ENCODE measurements at places on chromosomes 6 and 20.

- DNase-seq, result no peak
Measured at GRCh38 chr20:6053776-6054688, at the start of gene LRRN4. LRRN4 (minus strand) TSS chr20:6054060; CDS start chr20:6052799, 1,261 bp downstream.

- DNase-seq, result no peak
Measured at GRCh38 chr6:32436995-32437836, 2.5 kb upstream of the HLA-DRA start.

DNA sequence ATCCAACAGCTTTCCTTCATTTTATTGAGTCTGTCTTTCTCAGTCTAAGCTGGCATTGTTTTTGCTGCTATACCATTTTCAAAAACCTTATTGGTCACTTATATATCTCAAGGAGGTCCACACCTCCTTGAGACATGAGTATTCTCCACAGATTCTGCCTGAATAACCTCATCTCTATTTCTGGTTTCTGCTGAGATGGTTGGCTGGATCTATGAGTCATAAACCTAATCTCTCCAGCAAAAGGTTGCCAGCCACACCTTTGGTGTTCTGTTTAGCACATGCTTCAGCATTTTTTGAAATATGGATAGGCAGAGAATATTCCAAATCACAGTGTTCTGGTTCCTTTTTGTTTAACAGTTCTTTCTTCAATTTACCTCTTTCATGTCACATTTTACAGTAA, 40.8 kb upstream of the TMEM244 start:
- DNase-seq, result no peak

- DNase-seq, result no peak
Measured at GRCh38 chr6:117477988-117478852, 4.3 kb upstream of the DCBLD1 start.

- DNase-seq, result peak; percentile 62
Measured at GRCh38 chr6:4775494-4776130, 592 bp upstream of the CDYL start.

DNA sequence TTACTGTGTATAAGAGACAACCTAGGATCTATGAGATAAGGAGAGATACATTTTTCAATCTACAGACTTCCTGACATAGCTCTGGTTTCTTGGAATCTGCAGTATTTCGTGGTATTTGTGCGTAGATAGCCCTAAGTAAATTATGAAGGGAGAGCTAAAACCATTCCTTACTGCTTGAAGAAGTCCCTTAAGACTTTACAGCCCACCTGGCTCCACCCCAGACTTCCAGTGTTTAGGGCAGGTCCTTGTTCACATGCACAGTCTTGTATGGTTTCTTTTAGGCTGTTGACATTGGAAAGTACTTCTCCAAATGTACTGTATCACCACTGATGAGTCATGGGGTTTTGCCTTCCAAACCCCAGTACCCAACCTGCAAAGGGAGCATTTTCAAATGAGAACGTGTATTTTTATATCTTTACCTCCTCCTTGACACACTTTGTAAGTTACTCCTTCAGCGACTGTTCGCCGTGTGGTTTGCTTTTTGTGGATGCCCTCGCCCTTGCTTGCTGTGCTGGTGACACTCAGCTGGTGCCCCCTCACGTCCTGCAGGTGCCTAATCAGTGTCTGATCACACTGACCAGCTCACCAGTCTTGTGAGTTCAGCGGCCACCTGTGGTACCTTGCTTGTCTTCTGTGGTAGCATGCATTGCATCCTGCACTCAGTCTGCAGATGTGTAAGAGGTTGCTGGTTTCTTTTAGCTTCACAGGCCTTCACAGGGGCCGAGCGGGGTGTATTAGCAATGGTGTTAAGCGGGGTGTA, 73.3 kb downstream of the IGF2R start:
- no peak for DNase-seq

DNA sequence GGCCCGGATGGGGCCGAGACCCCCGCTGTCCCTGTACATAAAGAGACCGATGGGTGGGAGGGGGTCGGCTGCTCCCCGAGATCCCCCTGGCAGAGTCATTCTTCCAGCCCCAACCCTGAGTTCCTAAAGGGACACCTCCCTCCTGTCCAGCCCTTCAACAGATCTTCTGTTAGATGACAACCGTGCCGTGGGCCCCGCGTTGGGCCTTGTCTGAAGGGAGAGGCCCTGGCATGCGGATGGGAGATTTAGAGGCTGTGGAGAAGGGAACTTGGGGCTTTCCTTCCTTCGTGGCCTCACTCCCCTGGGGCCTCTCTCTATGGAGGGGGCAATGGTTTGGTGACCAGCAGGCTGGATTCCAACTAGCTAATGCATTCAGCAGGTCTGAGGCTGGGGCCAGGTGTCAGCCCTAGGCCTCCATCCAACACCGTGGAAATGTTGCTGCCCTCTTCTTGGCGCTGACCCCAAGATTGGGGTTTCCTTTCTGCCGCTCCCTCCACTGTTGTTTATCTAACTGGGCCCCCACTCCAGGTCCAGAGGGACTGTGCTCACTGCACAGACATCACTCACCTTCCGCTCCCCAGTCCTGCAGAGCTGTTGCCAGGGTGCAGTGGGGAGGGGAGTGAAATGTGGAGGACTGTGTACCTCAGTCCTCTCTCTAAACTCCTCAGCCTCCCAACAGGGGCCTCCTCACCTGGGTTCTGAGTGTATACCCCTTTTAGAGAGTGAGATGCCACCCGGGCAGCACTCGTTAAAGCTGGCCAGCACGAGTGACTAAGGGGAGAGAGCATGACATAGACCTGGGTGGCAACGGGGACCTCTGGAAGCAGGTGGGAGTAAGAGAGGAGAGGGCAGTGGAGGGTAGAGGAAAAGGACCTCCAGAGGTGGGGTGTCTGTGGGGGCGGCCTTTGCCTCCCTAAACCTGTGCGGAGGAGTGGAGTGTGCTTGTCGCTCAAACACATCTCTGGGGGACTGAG, 6.7 kb downstream of the TMEM151B start:
- no peak for DNase-seq

DNA sequence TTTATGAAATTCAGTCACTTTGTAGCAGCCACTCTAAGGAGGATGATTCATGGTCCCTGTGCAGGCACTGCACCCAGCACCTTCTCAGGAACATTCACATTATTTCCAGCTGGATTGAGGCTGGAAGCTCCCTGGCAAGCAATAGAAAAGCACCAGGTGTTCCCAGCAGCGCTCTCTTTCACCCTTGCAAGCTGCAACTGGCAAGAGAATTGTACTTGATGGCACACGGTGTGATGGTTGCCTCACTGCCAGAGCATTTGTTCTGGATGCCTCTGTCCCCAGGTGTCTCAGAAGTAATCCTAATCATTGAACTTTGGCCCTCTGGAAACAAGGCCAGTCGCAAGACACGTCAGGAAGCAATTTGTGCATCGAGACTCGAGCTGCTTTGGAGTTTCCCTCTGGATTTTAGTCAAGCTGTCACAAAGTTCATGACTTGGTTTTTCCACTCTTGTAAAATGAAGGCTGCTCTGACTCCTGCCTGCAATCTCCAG, 24.9 kb upstream of the PHACTR2 start:
- no peak for DNase-seq

GRCh38 chr20:48862279-48862678, 34.5 kb upstream of the PREX1 start:
- no peak for DNase-seq

- no peak for DNase-seq
Measured at GRCh38 chr20:33767777-33768138, 36.0 kb downstream of the ZNF341 start.

GRCh38 chr20:56750430-56750829, 121.3 kb downstream of the TFAP2C start:
- DNase-seq, result no peak

DNA sequence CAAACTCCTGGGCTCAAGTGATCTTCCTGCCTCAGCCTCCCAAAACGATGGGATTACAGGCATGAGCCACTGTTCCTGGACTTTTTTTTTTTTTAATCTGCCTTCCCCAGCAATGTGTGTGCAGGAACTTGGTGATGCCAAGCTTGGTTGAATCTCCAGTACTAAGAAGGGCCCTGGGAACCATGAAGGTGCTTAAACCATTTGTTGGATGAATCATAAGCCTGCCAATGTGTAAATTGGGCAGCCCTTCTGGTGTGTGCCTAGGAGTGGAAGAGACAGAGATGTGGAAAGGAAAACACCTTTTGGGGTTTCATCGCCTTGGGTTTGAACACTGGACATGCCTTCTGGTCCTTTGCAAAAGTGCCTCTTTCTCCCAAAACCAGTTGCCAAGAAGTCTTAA, 7.1 kb upstream of the SPO11 start:
- no peak for DNase-seq

Measured in GM12891 (cell line).